ENCODE measurements at places on chromosomes 11 and 22. TPM values are rescaled to one million over a fixed set of nuclear protein-coding genes. Genes with fewer than 3 reads are reported as not detected.

DNA sequence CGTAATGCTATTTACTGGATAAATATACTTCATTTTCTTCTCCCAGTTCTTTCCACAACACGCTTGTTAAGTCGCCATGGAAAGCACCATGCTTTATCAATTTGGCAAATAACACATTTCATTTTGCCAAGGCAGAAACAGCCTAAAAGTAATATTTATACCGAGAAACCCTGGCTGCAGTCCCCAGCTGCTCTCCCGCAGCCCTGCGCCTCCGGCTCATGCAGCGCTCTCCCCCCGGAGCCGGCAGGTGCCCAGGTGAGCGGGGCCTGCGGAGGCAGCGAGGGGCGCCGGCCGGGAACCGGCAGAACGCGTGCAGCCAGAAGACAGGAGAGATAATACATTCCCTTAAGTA, 681 bp upstream of the ARHGEF12 start:
- DNase-seq: no peak

DNA sequence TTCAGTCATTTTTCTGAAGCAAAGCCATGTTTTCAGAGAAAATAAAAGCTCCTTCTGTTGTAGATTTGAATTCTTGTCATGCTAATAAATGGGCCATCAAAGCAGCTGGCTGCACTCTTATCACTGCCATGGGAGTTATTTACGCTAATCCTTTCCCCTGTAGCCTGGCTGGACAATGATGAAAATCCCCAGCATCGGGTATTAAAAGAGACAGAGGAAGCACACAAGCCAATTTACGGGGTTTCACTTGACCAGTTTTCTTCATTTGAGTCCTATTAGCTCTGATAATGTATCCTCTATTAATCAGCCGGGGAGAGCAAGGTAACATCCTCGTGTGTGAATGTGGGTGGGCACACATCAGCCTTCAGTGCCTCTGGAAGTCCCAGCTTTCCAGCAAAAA, 470.2 kb upstream of the API5 start:
- DNase-seq: no peak

DNA sequence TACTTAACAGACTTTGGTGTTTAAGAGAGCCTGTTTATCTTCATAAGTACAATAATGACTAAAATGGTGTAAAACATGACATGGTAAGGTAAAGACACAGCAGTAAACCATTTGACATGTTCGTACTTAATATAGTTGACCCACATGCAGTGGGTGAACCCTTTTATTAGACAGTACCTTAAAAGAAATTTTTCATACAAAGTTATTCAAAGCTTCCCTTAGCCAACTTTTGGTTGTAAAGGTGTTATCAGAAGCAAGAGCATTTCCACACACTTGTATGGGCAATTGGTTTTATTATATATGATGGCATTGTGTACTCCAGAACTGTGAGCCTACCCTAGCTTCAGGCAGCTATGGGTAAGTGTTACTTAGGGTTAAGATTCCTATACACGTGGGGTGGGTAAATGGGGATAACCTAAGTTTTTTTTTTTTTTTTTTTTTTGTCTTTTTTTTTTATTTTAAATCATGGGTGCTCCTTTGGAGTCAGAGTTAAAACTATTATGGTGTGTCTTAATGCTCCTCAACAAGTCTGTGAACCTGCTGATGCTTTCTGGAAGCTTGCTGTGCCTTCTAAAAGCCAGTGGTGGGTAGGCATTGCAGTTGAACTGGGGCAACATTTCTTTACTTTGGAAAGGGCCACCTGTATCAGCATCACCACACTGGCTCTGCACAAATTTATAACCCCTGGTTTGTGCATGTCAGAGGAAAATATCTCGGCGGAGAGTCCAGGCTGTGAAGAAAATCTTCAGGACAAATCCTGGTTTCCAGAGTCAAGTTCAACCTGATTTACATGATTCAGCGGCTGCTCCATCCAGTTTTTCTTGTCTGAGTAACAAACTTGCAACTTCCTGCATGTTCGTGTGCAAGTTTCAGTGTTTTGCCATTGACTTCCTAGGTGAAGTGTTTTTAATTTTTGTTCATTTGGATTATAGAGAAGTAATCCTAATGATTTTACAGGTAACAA, 3.3 kb downstream of the PCF11 start:
- no peak for DNase-seq

The MIOX gene
- total RNA-seq: not detected

The OR51B4 gene
- not detected for total RNA-seq

The APOL1 gene
- 21.6 TPM for total RNA-seq

GRCh38 chr11:69682221-69682620, 7.1 kb upstream of the LTO1 start:
- DNase-seq: no peak

GRCh38 chr11:33769542-33769941, 4.8 kb downstream of the FBXO3 start:
- no peak for DNase-seq

The SMIM35 gene
- 0.11 TPM for total RNA-seq

The CARD10 gene
- total RNA-seq: not detected

GRCh38 chr11:86673055-86673843, 833 bp upstream of the ME3 start:
- no peak for DNase-seq
